ENCODE measurements at places on chromosomes 4 and X.

DNA sequence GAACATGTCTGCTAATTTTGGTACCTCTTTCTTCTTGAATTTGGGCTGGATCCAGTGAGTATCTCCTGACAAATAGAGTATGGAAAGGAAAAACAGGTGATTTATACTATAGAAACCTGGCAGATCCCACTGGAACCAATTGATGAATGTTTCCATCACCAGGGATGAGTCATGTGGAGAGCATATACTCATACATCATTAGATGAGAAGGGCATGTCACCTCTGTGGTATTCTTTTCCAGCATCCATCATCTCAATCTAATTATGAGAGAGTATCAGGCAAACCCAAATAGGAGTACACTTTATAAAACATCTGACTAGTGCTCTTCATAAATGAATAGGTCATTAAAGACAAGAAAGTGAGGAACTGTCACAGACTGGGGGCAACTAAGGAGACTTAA, 90.7 kb downstream of the CLDN22 start:
- DNase-seq: no peak

- no peak for DNase-seq
These were observed 51.2 kb downstream of the DCX start for GRCh38 chrX:111360839-111361238.

DNA sequence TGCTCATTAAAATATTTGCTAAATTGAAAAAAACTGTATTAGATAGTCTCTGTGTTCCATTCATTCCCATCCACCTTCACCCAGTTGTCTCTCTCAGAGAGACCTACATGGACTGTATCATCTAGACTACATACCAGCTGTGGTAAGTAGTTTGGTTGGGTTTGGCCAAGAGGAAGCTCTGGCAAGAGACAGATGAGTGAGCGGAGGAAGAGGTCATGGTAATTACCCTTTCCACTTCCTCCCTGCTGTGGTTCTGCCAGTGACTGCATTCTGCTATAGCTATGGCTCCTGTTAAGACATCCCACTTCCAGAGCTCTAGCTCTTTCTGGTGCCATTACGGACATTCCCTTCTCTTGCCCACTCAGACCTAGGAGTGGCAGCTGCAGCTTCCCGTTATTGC, 239.0 kb upstream of the MID1 start:
- no peak for DNase-seq

- peak; percentile 9 for DNase-seq
These were observed 225.8 kb downstream of the STK32B start for GRCh38 chr4:5277079-5277478.

- DNase-seq: no peak
These were observed 28.2 kb downstream of the TAPT1 start for GRCh38 chr4:16197876-16198665.

- DNase-seq: no peak
These were observed 65.7 kb upstream of the MAP9 start for GRCh38 chr4:155442267-155443105.

- no peak for DNase-seq
These were observed 1.6 kb downstream of the METAP1 start for GRCh38 chr4:98997166-98997565.

- DNase-seq: no peak
These were observed 113.7 kb downstream of the SOWAHB start for GRCh38 chr4:76784237-76784636.

GRCh38 chrX:134406356-134407064, 53.5 kb upstream of the HPRT1 start:
- no peak for DNase-seq

- DNase-seq: peak; percentile 1
These were observed 27.4 kb downstream of the HMGN5 start for GRCh38 chrX:81174286-81174685.

DNA sequence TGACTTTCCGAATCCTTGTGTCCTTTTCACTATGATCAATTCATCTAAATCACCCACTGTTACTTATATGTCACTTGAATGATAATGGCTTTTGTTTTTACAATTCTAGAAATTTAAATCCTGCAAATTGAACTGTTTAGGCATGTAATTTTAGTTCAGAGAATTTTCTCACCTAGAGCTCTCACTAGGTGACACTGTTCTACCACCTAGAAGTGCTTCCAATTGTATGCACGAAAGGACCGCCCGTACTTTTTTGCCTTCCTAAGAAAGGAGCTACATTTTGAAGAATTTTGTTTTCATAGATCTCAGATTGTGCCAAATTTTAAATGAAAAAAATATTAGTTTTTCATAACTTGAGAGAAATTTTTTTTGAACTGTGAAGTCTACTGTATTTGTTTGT, 481.6 kb upstream of the FSTL5 start:
- no peak for DNase-seq

GRCh38 chrX:50492720-50493119, 22.1 kb upstream of the DGKK start:
- DNase-seq: no peak

DNA sequence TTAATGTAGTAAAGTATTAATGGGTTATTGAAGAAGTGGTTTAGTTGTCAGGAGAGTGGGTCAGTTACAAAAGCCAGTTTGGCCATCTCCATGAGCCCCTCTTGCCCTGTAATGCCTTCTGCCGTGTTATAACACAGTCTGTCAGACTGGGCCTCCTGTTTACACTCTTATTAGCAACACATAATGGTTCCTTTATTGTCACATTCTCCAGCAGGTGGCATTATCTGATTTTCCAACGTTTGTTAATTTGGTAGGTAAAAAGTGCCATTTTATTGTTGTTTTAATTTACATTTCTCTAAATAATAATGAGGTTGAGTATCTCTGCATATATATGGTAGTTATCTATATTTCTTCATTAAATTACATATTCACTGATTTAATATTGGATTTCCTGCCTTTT, 560.8 kb downstream of the FGF13 start:
- no peak for DNase-seq

GRCh38 chr4:84683064-84683850, 100.3 kb downstream of the CDS1 start:
- DNase-seq: no peak

DNA sequence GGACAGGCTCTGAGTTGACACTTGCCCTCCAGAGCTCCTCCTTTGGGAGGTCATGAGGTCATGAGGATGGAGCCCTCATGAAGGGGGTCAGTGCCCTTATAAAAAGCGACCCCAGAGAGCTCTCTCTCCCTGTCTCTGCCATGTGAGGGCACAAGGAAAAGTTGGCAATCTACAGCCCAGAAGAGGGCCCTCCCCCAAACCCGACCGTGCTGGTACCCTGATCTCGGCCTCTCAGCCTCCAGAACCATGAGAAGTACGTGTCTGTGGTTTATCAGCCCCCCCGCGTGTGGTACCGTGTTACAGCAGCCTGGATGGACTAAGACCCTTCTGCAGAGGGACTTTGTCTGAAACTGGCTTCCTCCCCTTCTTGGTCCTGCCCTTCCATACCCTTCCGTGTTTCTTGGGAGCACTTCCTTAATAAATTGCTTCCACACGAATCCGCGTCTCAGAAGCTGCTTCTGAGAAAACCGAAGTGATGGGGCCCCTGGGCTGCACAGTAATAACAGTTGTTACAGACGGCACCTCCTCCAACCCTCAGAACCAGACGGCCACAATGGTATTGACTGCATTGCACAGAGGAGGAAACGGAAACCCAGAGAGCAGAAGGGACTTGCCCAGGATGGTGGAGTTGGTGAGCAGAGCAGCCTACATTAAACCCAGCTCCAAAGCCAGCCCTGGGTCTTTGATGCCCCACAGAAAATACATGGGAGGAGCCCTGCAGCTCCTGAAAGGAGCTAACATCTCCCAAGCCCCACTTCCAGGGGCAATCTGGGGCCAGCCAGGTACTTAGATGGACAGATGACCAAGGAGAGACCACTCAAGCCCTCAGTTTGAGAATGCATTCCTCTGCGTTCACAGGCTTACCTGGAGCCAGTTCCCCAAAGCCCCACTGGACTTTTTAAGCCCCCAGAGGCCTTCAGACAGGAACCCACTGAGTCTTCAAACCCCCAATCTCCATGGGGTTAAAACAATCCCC, 242.7 kb downstream of the BCOR start:
- DNase-seq: no peak

GRCh38 chr4:47270201-47270888, 193.2 kb downstream of the COMMD8 start:
- no peak for DNase-seq

DNA sequence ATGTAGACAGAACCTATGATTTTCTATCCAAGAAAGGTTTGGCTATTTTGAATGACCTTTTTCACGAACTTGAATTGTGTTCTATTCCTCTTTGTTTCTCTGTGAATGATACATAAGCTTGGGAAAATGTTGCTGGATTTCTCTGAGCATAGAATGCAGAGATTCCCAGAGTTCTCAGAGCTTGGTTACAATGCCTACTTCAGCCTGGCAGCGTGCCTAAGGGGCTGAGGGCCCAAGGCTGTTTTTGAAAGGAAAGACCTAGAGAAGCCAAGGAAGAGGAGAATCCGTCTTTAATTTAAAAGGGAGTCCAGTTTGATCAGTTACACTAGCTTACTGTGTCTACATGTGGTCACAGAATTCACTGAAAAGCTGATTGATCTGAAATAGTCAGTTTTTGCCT, 55.3 kb upstream of the CXorf51B start:
- DNase-seq: no peak

DNA sequence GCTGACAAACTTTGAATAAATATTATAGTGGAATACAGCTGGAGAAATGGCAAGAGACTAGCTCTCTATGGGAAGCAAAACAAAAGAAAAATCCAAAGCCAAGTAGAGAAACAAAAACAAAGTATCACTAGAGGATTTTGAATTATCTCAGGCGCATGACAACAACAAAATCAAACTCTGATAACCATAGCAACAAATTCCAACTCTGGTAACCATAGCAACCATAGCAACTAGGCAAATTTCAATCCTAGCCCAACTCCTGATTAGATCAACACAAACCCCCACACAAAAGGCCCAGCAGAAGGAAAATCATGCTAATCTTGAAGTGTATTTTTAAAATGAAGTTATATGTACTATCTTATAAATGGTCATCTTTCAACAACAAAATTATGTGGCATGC, 98.4 kb upstream of the MAGEE2 start:
- no peak for DNase-seq

- no peak for DNase-seq
These were observed 341 bp upstream of the SLC2A9 start for GRCh38 chr4:10021653-10022023.

DNA sequence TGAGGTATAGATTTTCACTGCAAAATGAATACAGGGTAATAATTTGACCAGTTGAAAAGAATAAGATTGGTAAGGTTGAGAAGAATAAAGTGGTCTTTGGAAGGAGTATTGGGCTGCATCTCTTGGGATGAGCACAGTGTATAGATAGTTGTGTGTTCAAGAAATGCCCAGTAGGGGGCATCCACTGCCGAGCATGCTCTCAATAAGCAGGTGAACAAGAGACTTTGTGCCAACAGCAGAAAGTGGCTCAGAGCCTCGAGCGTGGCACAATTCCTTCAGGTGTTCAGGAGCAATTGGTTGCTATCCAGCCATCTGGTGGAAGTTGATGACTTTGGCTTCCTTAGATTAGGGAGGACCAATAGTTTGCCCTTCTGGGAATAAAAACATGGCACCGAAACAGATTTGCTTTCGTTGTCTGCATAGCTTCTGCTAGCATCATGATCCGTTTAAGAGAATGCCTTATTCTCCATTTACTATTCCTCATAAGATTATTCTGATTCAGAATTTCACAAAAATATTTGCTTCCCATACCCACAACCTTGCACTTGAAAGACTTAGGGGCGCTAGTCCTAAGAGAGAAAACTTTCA, 258.1 kb upstream of the NEIL3 start:
- no peak for DNase-seq

- no peak for DNase-seq
These were observed 215.5 kb upstream of the VEGFC start for GRCh38 chr4:177008071-177008835.

- no peak for DNase-seq
These were observed 55.7 kb upstream of the IQSEC2 start for GRCh38 chrX:53337101-53337500.

DNA sequence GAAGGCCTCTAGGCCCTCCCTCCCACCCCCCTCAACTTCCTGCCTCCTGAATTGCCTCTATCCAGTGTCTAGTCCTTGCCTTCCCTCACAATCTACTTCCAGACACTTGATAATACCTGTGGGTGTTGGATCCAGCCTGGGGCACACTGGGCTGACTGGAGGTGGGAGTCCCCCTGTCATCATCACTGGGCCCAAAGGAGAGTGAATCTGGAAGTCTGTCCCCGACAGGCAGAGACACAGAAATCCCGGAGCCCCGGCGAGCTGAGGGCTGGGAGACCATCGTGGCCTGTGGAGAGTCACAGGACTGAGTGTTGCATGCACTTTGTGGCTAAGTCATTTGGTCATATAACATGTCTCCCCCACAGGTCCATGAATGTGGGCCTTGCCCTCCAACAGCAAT, 8.4 kb upstream of the SYP start:
- DNase-seq: no peak

- no peak for DNase-seq
These were observed 6.8 kb downstream of the SEPTIN6 start for GRCh38 chrX:119686087-119686691.

Measured in NCI-H1417 treated with DMSO at 0.1 percent for 48 hours (cell line).